ENCODE measurements at places on chromosomes 12 and 14.

DNA sequence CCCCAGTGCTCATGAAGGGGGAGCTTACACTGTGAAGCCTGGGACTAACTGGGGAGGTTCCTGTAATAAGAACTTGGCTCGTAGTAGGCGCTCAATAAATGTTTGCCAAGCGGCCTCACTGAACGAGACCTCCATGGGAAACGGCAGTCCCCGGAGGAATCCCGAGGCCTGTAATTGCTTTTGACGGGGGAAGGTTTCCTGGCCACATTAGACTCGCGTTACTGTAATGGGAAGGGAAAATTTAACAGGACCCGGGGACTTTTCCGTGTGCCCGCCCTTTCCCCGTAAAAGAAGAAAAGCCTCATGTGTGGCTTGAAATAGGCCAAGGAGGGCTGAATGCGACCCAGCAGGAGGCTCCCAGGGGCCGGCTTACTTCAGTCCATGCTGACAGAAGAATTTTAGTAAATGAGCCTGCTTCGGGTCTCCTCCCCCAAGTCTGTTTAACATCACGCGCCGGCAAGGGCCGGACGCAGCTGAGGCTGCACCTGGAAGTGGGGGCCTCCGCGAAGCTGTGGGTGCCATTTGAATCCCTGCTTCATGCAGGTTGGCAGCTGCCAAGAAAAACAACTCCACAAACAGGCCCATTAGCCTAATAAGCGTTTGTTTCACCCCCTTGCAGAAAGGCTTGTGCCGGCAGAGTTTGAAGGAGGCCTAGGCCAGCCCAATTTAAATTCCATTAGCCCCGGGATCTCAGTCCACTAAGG is 39.8 kb upstream of the PWP1 start:
- no peak for DNase-seq

- DNase-seq = no peak
These were observed 626 bp downstream of the TXNDC16 start for GRCh38 chr14:52551696-52552062.

DNA sequence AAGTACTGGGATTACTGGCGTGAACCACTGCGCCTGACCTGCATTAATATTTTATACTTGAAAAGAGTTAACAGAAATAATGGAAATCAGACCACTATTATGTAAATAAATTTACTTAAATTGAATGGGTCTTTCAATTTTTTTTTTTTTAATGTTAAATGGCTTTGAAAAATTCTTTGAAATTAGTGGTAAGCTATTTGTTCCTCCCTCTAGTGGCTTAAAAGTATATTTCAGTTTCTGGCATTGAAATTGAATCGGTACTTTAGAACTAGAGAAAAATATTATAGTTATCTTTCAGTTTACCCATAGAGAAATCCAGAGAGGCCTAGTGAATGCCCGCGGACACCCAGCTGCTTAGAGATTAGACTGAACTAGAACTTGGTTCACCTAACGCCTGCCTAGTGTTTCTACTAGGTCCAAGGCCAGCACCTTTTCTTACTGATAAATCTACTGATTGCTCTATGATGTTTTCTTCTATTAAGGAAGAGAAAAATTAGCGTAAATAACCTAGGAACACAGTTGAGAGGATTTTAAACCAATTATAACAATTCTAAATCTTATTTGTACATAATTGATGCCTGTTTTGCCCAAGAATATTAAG is 106.5 kb downstream of the EML1 start:
- no peak for DNase-seq

- DNase-seq = no peak
These were observed 21.6 kb downstream of the BTG1 start for GRCh38 chr12:92123780-92124688.

DNA sequence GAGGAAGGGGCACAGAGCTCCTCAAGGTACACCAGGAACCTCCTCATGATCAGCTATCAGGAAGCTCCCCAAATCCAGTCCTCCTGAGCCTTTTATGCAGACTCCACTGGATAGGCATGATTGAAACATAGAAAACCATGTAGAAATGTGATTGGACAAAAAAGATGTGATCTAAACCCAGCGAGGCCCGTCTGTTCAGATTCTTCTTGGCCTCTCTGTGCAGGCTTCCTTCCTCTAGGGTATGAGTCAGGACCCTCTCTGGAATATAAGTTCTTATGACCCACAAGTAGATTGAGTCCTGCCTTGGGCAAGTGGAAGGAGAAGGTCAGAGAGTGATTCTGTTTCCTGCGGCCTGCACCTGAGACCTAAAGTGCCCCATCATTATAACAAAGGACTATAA is 166.3 kb downstream of the PHLDA1 start:
- DNase-seq = no peak

DNA sequence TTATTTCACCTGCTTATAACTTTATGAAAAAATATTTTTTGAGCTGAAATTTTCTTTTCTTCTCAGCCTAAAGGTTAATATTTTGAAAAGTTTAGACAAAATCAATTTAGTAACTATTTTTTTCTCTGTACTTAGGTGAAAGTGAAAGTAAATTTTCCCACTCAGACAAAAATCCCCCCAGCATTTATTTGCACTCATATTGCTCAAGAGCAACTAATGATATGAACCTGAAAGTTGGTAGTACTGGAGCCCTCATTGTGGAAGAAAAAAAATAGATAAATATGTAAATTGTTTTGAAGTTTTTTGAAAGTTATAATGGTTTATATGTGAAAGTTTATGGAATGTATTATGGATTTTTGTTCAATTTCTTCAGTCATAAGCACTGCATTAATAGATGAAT is 1005.9 kb upstream of the ATXN7L3B start:
- DNase-seq = no peak

DNA sequence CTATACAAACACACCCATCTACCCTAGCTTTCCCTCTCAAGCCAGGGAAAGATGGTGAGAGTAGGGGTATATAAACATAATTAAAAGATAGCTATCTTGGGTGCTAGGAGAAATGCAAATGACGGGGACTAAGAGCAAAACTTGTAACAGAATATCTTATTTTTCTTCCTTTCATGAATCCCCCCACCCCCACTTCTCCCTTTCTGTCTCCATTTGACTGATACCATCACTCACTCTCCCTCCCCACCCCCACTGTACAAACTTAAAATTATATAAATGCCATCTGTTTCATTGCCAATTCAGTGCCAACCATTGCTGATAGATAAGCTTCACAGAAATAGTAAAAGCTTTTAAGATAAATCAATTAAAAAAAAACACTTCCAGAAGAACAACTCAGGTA is 268.6 kb downstream of the SLC6A15 start:
- DNase-seq = no peak

DNA sequence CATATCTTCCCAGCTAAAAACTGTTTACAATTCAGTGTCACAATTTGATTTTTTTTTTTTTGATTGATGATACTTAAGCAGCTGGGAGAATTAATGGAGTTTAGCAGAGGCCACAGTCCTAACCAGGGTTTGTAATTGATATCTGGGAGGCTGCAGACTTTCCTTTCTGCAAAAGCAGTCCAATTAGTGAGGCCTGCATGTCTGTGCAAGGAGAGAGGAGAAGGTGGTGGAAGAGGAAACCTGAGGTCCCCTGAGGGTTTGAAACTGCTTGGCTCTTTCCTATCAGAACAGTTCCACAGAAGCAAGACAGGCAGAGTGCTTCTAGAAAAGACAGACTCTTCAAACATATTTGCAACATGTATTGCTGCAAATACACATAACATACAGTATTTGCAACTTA is 160.8 kb upstream of the KRR1 start:
- no peak for DNase-seq

DNA sequence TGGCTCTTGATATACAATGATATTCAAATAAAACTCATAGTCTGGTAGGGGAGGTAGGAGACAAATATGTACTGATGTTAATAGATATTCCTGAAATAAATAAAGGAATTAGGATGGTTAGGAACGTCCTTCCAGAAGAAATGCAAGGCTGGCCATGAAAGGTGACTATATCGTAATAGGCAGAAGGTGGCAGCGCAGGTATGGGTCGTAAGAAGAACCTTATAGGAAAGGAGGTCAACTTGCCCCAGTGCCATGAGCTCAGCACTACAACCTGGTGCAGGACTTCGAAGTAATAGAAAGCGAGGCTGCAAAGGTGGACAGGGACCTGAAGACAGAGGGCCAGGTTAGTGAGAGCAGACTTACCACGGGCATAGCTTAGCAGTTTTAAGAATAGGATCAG is 55.3 kb upstream of the FGD4 start:
- no peak for DNase-seq

DNA sequence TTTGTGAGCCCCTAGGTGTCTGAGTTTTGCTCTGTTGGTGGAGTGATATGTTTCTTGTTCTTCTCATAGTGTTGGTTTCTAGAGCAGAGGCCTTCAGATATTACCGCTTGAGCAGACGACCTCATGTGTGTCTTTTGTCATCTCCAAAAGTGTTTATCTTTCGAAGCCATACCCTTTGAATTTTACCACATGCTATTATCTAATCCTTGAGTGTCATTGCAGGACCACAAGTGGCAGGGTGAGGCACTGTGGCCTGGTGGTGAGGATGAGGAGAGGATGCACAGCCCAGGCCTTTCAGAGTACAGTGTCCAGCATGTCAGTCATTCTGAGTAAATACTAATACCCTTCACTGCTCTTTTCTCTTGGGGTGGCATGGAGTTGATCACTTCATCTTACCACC is 57.2 kb upstream of the CISTR start:
- DNase-seq = no peak

- DNase-seq = no peak
These were observed 580 bp downstream of the OR4E2 start for GRCh38 chr14:21654215-21654614.

- DNase-seq = no peak
These were observed 103.4 kb upstream of the VASH1 start for GRCh38 chr14:76657846-76658245.

DNA sequence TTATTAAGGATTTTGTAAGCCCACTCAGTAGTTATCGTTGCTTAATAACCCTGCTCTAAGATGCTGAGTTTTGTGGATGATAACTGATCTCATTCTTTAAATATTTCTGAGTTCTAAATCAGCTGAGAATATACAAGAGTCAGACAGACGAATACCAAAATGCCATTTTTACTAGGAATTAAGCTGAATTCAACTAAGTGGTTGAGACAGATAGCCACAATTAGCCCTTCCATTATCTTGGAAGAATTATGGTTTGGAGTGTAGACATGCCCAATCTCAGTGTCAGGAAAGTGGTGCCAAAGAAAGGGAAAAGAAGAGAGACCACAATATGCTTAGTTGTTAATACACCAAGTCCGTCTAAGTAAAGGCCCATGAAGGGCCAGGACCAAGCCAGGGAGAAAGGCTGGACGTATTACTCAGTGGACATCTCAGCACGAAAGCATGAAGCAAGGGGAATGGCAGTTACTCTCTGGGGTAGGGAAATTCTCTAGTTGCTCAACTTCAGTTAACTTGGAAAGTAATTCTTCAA is 58.6 kb downstream of the KCNA5 start:
- no peak for DNase-seq

DNA sequence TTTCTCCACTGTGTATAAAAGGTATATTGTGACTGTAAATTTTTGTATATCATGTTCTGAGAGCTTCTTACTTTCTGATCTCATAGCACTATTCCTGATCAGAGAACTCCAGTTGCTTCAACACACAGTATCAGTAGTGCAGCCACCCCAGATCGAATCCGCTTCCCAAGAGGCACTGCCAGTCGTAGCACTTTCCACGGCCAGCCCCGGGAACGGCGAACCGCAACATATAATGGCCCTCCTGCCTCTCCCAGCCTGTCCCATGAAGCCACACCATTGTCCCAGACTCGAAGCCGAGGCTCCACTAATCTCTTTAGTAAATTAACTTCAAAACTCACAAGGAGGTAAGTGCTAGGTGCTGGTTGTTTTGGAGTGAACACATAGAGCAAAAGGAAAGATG is 30.9 kb downstream of the CKB start:
- DNase-seq = no peak

DNA sequence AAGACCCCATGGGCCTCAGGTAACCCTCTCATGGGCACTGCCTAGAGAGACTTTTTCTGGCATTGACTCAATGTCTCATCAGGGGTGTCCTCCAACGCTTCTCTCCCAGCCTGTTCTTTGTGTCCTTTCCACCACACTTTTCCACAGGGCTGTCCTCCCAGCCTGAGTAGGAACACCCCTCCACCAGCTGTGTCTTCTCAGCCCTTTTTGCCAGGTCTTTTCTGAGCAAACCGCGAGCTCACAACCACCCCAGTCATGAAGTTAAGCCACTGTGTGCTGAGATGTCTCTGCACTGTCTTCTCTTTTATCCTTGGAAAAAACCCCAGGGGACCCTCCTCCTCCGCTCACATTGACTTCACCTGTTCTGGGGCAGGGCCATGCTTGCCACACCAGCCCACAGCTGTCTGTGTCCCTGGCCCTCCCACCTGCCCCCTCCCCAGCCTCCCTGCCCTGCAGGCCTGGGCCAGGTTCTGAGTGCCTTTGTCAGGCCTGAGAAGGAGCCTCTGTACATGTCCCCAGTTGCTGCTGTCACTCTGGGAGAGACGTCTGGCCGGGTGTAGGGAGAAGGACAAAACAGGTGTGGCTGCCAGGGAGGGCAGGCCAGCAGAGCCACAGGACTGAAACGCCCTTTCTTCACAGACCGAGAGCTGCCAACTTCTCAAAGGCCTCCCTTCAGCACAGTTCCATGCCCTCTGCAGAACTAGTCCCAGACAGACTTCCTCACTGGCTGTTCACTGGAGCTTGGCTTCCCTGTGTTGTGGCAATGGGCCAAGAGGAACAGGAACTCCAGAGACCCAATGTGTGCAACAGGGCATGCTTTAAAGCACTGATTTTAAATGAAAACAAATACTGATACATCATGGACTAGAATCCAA is 50.5 kb upstream of the PNMA1 start:
- no peak for DNase-seq

DNA sequence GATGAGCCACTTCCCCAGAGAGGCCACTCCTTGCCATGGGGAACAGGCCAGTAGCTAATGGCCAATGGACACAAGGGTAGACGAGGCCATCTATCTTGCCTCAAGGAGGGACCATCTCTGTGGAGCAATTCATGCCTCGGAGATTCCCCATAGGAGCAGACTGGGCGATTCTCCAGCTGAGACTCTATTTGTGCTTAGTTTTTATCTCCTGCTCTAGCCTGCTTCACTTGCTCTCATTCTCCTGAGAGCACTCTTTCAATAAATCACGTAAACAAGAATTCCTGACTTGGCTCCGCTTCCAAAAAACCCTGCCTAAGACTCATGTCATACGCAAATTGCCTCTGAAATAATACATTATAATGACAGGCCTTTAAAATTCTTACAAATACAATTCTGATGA is 396.4 kb upstream of the USP15 start:
- no peak for DNase-seq

GRCh38 chr12:6076346-6076745 is 48.1 kb downstream of the VWF start:
- DNase-seq = no peak

- DNase-seq = no peak
These were observed 86.5 kb downstream of the SRGAP1 start for GRCh38 chr12:63930971-63931370.

DNA sequence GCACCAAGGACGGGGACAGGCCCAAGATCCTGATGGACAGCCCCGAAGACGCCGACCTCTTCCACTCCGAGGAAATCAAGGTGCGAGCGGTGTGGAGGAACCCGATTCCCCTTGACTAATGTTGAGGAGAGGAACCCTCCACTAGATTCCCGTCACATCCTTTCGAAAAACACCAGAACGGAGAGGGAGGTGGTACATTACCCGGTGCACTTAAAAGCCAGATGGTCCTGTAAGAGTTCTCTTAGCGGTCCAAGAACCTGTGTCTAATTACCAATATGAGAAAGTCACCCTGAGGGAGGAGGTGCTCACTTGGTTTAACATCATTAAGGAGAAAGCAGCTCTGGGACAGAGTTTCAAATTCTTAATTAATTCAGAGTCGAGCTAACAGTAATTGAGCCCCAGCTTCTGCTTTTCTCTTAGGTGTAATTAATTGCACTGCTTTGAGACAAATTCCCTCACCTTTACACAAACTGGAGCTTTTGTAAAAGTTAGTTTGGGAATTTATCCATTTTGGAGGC is 450 bp downstream of the PRKAB1 start:
- DNase-seq = no peak

Measured in hypothalamus (tissue), 51 donors.